CMK (cell line): ENCODE measurements at places on chromosomes 13 and 19.

DNA sequence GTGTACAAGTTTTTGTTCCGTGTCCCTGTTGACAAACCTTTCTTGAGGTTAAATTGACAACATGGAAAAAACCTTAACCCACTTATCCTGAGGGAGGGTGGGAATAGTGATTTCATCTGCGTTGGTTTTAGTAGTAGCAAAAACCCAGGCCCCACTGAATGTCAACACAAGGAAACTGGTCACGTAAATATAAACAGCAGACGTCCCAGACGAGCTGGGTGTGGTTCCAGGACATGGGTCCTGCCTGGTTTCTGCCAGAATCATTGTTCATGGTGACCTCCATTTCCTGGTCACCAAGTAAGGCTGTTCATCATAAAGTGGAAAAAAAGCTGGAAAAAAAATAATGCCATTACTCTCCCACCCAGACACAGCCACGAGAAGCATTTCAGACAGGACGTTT, 16.9 kb upstream of the F2RL3 start:
- DNase-seq, result no peak

- DNase-seq, result no peak
Measured at GRCh38 chr13:98565726-98566565, 11.0 kb downstream of the STK24 start.

DNA sequence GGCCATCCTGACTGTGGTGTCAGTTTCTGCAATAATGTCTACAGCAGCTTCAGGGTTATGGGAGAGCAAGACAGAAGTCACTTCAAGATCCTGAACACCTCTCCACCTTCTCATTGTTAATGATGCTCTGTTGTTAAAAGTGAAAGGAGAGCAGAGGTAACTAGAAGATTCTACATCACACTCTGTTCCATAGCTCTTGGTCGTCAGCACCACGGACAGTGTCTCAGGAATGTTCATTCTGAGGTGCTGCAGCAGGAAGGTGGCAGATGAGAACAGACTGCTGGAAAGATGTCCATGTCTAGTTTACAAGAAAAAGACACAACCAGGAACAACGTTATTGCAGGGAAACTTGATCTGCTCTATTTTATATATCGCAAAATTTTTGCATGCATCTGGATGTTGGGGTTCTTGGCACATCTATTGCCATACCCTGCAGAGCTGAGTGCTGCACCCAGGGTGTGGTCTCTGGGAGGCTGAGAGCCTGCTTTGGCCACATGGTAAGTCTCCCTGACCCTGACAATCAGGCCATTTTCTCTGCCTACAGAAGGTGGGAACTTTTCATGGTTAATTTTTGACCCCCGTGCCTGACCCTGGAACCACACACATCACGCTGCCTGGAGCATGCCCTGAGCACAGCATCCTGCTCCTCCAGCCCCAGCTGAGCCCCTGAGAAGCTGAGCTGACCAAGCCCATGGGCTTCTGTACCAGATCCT, 12.7 kb downstream of the CEACAM21 start:
- DNase-seq, result no peak

DNA sequence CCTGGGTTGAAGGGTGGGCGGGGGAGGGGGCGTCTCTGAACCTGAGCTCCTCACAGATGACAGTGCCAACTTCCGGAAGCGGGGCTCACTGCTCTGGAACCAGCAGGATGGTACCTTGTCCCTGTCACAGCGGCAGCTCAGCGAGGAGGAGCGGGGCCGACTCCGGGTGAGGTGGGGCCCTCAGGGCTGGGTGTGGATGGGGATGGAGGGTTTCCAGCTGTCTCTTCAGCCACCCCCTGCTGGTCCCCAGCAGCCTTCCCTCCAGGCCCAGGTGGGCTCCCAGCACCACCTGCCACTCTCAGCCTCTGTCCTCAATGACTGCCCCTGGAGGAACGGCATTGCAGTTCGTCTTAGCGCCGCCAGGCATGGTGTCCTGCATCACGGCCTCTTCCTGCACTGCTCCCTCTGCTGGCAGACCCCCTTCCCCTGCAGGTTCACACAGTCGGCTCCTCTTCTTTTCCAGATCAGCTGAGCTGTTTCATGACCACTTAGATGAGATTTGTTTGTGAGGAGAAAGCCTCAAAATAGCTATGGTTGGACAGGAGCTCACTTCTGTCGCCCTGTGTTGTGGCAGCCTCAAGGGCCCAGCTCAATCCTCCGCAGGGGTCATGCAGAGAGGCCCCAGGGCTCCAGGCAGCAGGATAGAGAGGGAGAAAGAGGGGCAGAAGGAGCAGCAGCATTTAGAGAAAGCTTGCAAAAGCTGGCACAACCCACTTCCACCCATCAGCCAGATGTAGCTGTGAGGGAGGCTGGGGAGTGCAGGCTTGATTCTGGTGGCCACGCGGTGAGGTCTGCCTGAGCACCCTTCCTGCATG, 2.5 kb upstream of the GARIN5A start:
- no peak for DNase-seq

GRCh38 chr19:18895824-18896341, at the start of gene CERS1:
Gene CERS1, minus strand, starts transcription at chr19:18896158. Its CDS starts 86 bp downstream, at chr19:18896072.
- no peak for DNase-seq

DNA sequence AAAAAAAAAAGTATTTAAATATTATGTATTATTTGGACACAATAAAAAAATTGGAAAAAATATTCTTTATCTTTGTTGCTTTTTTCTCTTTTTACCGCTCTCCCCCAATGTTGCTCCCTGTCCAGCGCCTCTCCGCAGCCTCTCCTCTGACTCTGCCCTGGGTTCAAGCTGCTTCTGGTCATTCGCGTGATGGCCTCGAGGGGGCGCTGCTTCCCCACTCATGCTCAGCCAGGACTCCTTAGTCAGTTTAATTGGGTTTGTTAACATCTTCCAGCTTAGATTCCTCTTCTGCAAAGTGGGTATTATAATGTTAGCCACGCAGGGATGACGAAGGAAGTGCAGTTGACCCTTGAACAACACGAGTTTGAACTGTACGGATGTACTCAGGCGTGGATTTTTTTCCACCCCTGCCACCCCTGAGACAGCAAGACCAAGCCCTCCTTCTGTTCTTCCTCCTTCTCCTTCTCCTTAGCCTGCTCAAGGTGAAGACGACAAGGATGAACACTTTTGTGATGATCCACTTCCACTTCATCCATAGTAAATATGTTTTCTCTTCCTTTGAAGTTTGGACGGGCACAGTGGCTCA, 4.9 kb upstream of the NWD1 start:
- peak; percentile 39 for DNase-seq

DNA sequence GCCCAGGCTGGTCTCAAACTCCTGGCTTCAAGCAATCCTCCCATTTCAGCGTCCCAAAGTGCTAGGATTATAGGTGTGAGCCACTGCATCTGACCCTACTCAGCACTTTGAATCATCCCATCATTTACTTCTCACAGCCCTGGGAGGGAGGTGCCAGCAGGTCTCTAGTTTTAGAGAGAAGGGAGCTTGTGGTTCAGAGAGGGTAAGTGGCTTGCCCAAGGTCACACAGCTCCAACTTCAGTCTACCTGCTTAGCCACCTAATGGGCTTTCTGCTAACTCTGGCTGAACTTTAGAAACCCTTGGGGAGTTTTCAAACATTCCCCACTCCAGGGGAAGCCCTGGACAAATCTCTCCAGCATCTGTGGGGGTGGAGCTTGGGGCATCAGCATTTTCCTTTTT, 18.3 kb downstream of the CACNA1A start:
- no peak for DNase-seq
